Fibroblast of gingiva (primary cell): ENCODE measurements at places on chromosomes 2 and 18.

- no peak for DNase-seq
Measured at GRCh38 chr18:74063023-74063422, 84.6 kb downstream of the FBXO15 start.

DNA sequence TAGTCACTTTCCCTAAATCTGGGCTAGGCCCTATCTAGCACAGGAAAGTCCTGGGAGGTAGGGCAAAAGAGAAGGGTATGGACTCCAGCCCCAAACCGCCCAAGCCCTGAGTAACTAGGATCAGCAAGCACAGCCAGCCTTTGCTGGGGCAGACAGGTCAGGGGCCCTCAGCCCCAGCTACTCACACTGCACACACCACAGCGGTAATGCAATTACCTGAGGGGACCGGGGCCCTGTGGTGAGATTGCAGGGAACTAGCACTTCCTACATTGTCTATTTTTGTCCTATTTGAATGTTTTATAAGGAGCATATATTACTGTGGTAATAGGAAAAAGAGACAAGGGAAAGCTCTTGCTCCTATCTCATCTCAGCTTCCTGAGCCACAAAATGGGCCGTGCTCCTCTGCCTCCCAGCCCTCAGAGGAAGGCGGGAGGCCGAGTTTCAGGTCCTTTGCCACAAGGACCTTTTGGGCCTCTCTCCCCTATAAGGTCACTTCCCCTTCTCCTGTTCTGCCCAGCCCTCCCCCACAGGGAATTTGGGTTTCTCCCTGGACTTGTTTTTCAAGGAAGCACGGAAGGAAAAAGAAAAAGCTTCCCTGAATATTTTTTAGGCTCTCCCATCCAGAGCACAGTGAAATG is 20.5 kb downstream of the RAB11FIP5 start:
- DNase-seq: no peak

DNA sequence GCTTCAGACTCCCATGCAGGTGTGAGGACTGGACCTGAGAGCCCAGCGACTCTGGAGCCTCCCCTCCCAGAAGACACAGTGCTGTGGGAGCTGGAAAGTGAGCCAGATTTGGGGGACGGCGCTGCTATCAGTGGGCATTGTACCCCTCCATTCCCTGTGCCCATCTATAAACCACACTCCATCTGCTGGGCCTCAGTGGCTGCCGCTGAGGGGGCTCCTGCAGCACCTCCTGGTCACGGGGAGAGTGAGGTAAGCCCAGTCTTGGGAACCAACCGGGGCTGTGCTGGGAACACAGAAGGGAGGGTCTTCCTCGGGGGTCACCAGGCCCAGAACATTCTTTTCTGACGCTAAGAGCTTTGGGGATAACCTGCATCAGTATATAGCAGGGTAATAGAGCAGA is 9.5 kb downstream of the PSD4 start:
- no peak for DNase-seq

GRCh38 chr18:55858661-55859515 is 270.9 kb upstream of the TCF4 start:
- peak; percentile 74 for DNase-seq
